ENCODE measurements at places on chromosomes 16 and 17.

- no peak for DNase-seq
These were observed 36.9 kb downstream of the PPL start for GRCh38 chr16:4900036-4900435.

DNA sequence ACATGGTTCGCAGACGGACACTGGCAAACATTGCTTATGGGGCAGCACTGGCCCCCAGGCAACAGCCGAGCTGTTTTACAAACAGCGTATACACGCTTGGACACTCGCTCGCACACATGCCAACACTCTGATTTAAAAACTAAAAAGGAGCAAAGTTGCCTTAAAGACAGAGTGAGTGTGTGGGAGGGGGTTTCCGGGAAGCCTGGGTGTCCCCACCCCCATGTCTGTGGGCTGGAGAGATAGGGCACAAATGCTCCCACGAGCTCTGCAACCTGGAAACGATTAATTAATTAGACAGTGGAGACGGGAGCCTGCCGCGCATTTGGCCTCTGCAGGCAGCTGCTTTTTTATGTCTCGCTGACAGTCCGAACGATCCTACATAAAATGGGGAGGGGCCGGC, 107.9 kb upstream of the ZNF469 start:
- DNase-seq, result no peak

GRCh38 chr17:5675625-5676421, 91.5 kb upstream of the NLRP1 start:
- no peak for DNase-seq

- DNase-seq, result no peak
These were observed 11.3 kb upstream of the LPCAT2 start for GRCh38 chr16:55497558-55497957.
